Thoracic aorta (tissue), 2 donors: ENCODE measurements at places on chromosomes 7 and 10.

DNA sequence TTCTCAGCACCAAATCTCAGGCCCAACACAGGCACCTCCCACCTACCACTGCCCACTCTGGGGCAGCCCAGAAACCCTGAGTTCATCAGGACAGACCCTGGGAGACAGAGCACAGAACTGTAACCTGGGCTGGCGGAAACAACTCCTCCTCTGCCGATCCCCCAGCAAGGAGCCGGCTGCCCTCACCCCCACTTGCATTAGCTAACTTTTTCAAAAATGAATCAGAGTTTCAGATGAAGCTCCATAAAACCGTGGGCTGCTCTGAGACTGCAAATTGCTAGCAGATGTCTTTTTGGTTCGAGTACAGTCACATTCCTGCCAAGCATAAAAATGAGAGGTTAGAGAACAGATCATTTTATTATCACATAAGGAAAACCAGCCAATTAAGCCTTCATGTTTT is 93.4 kb upstream of the PARD3 start:
- no peak for DNase-seq

DNA sequence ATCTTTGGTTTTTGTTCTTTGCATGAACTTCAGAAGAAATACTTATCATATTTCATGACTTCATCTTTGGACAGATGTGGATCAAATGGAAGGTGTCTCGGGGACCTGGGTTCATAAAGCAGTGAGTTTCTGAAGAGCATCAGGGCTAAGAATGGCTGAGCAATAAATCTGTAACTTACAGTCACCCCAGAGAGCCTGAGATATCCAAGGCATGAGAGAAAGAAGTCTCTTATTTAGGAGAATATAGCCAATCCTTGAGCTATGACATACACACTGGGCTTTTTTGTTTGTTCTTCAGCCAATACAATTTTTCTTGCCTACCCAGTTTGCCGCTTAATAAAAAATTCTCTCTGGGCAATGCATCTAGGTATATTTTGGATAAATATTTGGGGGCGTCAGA is 252.6 kb upstream of the INHBA start:
- no peak for DNase-seq

DNA sequence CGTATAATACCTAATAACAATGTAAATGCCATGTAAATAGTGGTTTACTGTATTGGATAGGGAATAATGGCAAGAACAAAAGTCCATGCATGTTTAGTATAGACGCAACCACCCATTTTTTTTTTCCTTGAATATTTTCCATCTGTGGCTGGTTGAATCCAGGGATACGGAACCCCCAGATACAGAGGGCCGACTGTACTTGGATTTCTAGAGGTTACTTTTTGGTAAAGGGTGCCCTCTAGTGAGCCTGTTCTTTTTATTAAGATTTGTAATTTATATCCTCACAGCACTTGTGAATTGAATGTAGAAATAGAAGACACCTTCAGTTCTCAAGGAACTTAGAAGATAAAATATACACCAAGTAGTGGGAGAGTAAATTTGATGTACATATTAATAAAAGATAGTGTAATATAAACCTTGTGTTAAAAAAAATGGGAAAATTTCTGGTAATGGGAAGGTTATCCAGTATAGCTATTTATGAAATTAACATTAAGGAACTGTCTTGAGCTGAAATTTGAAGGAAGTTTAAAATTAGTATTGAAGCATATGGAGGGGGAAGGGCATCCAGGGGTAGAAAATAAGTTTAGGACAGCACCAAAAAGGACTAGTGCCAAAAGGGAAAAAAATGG is 32.0 kb downstream of the EXOC6 start:
- DNase-seq = no peak

- no peak for DNase-seq
Measured at GRCh38 chr10:75967491-75967890, 536.1 kb downstream of the LRMDA start.

GRCh38 chr10:42866115-42866995 is 83.8 kb downstream of the BMS1 start:
- DNase-seq = no peak

DNA sequence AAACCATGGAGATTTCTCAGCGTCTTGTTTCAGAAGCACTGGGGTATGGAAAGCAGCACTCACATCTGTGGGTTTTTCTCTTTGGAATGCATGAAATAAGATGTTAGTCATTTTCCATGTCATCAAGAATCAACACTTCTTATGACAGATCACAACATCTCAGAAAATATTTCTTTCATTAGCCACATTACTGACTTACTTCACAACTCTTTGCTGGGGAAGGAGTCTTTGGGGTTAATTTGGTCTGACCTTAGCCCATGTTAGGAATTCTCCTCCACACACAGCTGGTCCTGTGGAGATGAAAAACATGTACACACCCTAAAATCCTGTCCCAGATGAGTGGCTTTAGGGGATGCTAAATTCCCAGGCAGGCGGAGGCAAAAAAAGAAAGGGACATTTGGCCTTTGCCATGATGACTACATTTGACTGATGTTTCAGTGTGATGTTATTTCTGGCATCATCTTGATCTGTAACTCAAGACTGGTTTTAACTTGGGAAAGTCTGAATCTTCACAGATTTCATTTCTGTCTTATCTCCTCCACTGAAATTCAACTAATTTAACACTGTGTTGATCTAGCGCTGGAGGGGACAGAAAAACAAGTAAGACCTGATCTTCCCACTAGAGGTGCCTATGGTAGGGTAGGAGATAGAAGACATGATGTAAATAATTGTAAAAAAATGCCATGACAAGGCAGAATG is 363.2 kb downstream of the PRPF18 start:
- no peak for DNase-seq

- DNase-seq = peak; percentile 54
Measured at GRCh38 chr7:74206589-74207120, 3.2 kb upstream of the LAT2 start.

- DNase-seq = no peak
Measured at GRCh38 chr7:452791-453455, 66.7 kb downstream of the PDGFA start.

DNA sequence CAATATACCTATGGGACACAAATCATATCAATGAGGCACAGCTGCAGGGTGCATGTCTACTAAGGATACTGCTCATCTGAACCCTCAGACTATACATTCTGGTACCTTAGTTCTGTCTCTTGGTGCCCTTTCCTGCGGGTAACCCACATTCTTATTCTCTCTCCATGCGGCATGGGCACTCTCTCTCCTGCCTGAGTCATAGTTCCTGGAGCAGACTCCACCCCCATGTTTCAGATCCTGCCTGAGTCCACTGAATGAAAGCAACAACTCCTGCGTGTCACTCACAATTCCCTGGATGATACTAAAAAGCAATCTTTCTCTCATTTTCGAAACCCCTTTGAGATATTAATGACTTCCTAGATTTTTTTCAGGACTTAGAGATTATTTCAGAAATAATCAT is 653.1 kb upstream of the C7orf33 start:
- no peak for DNase-seq

DNA sequence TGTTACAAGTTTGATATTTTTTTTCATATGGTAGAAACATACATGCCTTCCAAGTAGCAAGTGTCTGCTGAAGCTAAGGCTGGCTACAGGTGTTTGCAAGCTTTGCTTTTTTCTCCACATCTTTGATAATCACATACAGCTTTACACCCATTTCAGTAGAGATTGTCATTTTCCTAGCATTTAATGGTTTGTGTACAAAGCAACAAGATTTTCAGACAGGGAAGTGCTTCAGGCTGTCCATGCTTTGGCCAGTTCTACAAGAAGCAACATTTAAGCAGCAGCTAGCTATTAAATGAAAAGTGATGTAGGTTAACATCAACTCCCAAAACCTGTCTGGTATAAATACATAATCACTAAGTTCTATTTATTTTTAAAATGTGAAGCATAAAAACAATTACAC is 2.3 kb downstream of the HDAC9 start:
- no peak for DNase-seq

DNA sequence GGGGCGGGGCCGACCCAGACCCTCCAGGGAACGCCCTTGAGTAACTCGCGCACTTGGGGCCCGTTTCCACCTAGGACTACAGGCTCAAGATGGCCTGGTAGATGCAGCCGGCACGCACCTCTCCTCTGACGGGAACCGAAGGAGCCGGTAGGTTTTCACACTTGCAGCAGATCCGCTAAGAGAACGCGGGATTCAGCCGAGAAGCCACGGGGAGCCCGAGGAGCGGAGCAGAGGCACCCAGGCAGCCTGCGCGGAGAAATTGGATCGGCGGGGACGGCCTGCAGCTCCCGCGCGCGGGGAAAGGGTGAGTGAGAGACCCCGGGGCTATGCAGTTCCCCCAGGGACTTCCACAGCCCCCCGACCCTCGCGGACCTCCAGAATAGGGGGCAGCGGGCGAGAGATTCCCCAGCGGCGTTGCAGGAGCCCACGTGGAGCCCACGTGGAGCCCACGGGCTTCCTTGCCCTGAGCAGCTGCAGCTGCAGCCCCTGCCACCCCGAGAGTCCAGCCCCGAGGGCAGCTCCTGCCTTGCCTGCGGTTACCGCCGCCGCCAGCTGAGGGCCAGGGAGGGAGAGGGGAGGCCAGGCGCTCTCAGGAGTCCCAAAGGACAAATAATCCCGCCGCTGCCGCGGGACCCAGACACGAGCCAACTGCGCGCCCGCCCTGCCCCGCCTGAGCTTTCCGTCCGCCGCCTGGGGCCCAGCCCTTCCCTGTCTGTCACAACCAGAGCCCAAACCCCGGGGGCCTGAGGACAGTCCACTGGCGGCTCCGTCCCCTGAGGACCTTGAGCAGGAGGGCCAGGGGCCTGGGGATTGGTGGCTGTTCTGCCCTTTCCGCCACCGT is 13.1 kb downstream of the IFT22 start:
- no peak for DNase-seq

DNA sequence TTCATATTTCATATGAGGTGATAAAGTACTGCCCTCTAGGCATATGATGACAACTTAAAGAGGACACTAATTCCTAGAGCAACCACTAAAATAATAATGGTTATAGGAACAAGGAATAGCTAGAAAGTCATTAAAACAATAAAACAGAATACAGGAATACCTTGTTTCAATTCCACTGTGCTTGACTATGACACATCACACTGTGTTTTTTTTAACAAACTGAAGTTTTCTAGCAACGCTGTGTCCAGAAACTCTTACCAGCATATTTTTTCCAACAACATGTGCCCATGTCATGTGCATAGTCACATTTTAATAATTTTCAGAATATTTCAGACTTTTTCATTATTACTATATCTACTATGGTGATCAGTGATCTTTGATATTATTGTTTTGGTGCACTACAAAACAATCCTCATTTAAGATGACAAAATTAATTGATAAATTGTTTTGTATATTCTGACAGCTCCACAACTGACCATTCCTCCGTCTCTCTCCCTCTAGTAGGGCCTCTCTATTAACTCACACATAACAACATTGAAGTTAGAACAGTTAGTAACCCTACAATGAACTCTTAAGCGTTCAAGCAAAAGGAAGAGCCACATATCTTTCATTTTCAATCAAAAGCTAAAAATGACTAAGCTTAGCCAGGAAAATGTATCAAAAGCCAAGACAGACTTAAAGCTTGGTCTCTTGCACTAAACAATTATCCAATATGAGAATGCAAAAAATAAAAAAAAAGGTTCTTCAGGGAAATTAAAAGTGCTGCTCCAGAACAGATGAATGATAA is 85.8 kb downstream of the SNX13 start:
- no peak for DNase-seq

GRCh38 chr7:48421357-48421756 is 250.1 kb downstream of the ABCA13 start:
- no peak for DNase-seq

DNA sequence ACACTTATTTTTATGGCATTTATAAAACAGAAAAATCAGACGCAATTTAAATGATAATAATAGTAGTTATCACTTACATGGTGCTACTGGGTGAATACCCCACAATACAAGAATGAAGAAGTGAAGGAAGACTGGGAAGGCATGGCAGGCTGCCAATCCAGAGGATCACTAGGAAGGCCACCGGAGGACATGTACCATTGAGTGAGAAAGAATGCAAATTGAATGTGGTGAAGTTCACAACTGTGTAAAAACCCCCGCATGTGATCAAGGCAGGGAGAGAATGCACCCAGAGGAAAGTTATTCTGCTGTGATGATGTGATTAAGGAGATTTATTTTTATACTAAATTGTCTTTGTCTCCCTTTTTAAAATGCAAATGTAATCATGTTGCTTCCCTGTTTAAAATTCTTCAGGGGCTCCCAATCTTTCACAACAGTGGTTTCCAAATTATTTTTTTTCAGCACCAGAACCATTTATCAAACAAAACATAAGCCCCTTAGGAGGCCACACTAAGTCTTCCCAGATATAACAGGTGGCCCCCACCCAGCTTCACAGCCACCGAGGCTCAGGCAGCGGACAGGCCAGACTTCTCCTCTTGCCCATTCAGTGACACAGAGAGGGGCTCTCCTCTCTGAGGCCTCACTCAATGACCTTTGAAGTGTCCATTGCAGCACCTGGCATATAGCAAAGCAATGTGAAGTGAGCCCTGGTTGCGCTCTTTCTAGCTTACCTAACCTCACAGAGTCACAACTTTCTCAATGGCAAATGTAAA is 59.6 kb downstream of the FRMPD2 start:
- DNase-seq = no peak

DNA sequence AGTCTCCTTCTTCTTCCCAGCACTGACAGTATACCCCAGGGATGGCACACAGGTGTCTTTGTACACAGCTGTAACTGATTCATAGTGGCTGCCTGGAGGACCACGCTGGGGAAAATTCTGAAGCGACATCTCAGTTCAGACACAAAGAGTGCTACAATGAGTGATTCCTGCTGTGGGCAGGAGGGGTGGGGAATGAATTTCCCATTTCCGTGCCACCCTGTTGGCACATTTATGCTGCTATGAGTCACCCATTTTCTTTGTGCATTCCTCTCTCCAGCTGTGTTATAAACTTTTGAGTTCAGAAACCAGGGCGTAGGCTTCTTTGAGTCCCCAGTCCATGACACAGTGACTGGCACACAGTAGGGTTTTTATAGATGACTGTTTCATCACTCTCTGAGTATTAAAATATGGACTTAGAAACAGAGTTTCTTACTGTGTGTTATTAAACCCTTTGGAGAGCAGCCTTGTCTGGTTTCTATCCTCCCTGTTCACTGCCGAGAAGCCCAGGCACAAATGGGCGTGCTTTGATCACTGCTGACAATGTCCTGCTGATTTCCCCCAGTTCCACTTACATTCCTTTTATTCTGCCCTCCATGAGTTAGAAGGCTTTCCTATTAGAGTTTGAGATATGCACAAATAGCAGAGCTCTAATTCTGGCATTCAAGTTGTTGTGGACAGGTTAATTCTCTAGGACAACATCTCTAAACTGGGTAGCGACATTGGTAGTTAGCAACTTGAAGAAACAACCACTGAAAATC is 24.0 kb upstream of the NPS start:
- no peak for DNase-seq

DNA sequence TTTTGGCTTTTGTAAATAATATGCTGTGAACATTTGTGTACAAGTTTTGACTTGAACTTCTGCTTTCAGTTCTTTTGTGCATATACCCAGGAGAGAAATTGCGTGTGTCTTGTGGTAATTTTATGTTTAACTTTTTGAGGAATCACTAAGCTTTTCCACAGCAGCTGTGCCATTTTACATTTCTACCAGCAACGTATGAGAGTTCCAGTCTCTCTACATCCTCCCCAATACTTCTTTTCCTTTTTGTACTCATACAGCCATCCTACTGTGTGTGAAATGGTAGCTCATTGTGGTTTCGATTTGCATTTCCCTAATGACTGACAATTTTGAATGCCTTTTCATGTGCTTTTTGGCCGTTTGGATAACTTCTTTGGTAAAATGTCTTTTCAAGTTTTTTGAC is 66.3 kb upstream of the INHBA start:
- no peak for DNase-seq
